ENCODE measurements at places on chromosomes 12 and 14.

GRCh38 chr14:94494085-94494484 lies 15.2 kb downstream of the SERPINA12 start:
- DNase-seq, result no peak

DNA sequence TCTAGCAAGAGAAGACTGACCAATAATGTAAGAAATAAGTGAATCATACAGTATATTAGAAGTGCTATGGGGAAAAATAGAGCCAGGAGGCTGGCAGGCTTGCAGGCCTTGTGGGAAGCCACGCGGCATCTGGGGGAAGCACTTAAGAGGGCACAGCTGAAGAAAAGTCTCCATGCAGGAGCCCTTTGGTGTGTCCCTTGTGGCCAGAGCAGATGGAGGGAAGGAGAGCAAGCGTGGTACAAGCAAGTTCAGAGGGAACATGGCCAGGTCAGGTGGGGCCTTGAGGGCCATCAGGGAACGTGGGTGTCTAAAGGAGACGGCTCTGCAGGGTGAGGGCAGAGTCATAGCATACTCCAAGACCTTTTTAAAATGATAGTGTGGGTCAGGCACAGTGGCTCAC lies 51.7 kb downstream of the LRRC74A start:
- DNase-seq, result no peak

GRCh38 chr12:115013236-115013981 lies 329.4 kb upstream of the TBX3 start:
- no peak for DNase-seq

DNA sequence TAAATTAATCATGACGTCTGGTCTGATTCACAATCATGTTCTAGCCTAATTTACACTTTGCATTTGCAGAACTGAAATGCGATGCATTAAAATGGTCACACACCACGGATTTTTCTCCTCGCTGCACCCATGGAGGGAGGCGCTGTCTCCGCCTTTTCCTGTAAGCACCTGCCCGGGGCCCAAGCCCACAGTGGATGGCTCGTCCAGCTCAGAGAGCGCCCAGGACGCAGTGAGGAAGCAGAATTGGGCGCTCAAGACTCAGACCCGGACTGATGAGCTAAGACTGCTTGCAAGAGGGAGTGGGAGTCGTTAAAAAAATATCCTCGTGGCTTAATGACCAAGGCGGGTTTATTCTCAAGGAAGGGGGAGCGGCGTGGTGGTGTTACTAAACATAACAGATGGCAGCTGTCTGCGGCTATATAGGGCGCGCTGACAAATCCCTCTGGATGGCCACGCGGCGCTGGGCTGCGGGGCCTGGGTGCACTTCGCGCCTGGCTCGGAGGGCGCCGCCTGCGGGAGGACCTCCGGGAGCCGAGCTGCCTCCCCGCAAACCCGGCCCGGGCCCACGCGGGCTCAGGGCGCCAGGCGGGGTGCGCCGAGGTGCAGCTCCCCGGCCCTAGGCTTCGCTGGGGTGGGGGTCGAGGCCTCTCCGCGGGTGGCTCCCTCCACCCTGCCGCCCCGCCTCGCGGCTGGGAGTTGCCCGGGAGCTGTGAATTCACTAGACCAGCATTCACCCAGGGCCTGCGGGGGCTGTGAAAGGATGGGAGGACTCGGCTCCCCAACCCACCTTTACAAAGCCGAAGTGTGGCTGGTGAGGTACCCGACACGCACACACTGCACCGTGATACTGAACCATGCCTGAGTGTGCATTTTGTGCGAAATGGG lies 78.7 kb downstream of the PPM1A start:
- DNase-seq, result no peak

GRCh38 chr12:65603438-65604351 lies 220.6 kb upstream of the HMGA2 start:
- peak; percentile 8 for DNase-seq

DNA sequence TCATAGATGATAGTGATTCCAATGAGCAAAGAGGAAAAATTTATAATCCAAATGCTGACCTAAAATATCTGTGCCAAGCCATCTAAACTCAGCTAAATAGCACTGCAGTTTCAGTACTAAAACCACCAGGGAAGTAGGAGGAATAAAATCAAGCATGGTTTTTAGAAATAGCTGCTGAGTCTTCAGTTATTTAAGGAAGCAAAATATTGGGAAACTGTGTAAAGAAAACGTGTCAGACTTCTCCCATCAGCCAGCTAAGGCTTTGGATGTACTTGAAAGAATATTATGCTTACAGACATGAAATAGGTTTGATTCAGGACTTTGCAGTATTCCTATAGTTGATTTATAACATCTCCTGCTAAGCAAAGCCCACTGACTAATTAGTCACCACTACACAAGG lies 24.7 kb downstream of the CLEC2D start:
- DNase-seq, result peak; percentile 12

GRCh38 chr14:95523815-95524448 lies 7.5 kb upstream of the SYNE3 start:
- no peak for DNase-seq

DNA sequence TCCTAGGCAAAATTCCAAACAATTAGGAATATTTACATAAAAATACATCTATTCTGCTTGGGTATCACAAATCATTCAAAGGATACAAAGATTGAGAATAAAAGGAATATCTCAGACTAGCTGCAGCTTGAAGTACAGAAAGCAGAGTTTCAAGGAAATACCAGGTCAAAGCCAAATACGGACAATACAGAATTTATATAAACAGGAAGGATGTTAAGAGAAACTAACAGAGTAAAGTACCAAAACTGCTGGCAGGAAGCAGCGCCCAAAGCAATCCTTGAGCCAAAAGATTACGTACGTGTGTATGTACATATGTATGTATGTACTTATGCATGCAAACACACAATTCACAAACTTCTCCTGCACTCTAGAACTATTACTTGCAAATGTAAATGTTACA lies 86.6 kb downstream of the PPP1R12A start:
- no peak for DNase-seq

- no peak for DNase-seq
Observed at GRCh38 chr14:28398506-28398905, 368.1 kb upstream of the FOXG1 start.

- no peak for DNase-seq
Observed at GRCh38 chr12:114655934-114656749, 27.8 kb downstream of the TBX3 start.

GRCh38 chr12:67161322-67161918 lies 107.7 kb upstream of the CAND1 start:
- peak; percentile 24 for DNase-seq

- peak; percentile 89 for DNase-seq
Observed at GRCh38 chr14:73764406-73765280, 50.5 kb upstream of the PNMA1 start.

- no peak for DNase-seq
Observed at GRCh38 chr14:77883131-77883846, 83.4 kb downstream of the ADCK1 start.

GRCh38 chr14:92443741-92444140 lies 69.8 kb upstream of the RIN3 start:
- no peak for DNase-seq

GRCh38 chr12:118187751-118188435 lies 52.0 kb downstream of the PEBP1 start:
- peak; percentile 57 for DNase-seq

DNA sequence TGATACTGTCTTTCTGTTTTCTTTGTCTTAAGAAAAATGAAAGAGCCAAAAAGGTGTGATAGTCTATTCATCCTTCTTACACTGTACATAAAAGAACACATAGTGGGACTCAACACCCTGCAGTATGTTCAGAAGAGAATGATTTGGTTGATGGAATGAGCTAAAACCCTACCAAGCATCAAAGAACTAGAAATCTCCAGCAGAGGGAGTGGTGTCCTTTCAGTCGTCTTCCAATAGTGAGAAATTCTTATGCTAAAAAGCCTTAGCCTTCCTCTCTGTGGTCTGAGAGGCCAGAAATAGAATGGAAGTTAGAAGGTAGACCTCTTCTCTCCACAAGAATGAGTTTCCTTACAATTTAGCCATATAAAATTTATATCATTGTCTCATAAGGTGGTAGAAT lies 393.4 kb upstream of the SEL1L start:
- DNase-seq, result peak; percentile 45

DNA sequence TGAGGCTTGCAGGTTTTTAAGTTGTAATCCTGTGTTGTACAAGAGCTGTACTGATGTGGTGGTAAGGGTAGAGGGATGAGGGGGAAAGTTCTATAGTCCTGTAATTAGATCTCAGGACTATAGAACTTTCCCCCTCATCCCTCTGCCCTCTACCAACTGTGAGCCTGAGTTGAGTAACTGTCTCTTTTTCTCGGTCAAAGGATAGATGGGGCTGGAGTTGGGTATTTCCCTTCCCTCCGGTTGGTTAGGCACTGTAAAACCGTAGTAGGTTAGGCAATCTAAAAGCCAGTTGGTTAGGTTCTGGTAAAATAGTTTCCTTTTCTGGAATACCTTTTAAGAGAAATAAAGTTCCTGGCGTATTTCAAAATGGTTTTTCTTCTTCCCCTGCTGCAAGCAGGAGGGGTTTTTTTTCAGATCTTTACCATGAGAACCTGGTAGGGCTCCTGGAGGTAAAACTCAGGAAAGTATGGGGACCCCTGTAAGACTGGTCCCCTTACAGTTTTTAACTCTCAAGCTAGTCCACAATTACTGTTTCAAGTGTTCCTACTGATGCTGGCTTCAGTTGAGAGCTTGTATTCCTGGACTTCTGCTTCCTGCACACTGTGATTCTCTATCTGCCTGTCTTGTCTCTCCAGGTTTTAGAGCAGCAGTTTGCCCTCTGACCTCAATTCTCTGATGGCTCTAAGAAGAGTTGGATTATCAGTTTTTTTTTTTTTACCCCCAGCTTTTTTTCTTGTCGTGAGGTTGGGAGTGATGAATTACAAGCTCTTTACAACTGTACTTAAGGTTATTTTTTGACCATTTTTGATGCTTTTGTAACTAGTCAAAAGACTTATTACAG lies 58.7 kb downstream of the FUT8 start:
- no peak for DNase-seq

- no peak for DNase-seq
Observed at GRCh38 chr12:14326699-14327098, 38.8 kb upstream of the ATF7IP start.

DNA sequence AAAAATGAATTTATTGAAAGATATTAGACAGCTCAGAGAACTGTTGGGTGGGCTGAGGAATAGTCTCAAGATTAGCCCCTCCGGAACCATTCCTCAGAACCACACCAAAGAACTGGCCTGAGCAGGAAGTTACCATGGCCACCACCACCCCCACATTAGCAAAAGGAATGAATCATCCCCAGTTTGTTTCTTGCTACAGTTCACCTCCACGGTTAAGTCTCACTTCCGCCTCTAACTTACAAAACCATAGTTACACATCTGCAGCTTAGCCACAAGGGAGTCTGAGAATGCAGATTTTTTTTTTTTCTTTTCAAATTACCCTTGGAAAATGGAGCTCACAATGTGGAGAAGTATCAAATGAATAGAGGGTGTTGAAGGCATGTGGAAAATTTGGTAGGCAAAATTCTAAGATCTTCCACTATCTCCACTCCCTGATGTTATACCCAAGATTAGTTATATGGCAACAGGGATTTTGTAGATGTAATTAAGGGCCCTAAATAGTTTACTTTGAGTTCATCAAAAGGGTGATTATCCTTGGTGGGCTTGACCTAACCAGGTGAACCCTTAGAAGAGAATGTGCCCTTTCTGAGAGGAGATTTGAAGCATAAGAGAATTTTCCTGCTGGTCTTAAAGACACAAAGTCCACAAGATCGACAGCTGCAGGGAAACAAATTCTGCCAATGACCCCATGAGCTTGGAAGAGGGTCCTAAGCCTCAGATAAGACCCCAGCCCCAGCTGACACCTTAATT lies 129.8 kb upstream of the KRR1 start:
- no peak for DNase-seq

DNA sequence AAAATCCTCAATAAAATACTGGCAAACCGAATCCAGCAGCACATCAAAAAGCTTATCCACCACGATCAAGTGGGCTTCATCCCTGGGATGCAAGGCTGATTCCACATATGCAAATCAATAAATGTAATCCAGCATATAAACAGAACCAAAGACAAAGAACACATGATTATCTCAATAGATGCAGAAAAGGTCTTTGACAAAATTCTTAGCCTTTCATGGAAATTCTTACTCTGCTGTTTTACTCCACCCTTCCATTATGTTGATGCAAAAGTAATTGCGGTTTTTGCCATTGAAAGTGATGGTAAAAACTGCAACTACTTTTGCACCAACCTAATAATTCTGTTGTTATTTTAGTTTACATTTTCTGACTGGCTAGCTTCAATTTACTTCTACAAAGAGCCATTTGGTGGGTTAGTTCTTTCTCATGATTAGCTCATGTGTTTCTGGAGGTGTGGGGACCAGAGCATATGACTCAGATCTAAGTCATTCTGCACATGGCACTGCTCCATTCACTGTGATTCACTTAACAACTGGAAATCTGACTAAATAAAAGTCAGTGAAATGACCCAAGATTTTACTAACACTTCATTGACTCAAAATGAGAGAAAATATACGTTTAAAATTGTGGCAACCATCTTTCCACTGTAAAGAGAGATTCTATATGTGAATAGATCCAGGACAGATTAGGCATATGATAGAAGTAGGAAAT lies 99.9 kb downstream of the TMTC3 start:
- no peak for DNase-seq

DNA sequence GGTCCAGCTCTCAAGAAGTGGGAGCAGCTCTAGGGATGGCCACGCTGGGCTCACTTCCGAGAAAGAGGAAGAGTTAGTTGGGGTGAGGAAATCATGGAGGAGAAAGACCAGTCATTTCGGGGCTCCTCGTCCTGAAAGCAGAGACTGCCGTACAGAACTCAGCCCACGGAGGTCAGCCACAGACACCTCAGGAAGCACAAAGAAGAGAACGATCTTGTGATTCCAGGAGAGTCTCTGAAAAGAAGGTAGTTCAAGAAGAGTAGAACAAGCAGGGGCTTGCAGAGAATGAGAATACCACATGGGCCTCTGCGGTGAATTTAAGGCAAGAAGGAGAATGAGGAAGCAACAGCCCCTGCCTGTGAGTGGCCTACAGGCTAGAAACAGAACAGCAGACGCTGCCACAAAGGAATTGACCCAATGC lies 311.9 kb downstream of the CACNA1C start:
- DNase-seq, result no peak

DNA sequence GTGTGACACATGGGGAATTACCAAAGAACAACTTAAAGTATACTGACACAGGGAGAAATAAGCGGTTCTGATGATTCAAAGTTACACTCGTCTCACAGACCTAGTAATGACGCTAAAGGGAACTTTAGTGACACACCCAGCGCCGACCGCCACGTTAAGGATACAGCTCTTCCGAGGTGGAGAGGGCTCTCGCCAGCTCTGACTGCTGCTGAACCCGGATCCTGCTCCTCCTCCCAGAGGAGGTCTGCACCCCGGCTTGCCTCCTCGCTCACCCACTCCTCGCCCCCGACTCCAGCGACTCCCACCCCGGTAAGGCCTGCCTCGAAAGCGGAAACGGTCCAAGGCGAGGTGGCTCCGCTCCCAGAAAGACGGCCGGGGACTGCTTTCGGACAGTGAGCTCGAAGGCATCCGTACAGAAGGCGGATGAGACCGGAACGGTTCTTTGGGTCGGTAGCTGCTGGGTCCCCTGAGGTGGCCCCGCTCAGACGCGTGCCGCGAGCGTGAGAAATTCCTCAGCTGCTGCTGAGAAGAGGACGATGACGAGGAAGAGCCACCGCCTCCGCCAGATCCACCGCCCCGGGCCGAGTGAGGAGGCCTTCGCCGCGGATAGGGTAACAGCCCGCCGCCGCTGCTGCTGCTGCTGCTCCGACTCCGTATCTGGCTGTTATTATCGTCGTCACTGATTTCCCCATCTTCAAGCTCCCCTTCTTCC lies 643 bp downstream of the ZFC3H1 start:
- DNase-seq, result peak; percentile 42

Measured in pons (tissue), 1 donor.